ENCODE measurements at places on chromosomes 13 and 19.

DNA sequence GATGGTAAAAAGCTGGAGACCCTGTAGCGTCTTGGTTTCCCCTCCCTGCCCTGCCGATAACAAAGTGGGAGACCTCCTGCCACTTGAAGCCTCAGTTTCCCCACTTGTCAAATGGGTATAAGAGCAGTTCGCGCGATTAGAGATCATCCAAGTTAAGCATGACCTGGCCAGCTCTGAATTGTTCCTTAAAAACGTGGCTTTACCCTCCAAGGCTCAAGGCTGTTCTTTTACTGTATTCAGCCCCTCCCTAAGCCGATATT lies 421 bp downstream of the TNPO2 start:
- no peak for DNase-seq

DNA sequence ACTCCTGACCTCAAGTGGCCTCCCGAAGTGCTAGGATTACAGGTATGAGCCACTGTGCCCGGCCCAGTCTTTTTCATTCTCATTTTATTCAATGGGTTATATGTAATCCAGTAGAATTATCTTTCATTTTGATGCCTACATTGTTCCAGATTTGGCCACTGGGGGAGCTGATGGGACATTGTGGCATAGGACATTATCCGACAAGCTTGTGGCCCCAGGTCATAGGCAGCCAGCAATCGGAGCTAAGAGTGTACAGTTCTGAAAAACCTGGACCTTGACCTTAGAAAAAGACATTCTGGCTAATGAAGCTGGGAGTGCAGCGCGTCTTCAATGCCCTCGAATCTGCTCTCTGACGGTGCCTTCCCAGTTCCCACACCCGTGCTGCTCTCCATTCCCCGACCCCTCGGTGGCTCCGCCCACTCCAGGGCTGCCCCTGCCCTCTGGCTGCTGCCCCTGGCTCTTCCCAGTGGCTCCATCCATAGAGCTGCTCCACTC lies 108.7 kb downstream of the TEX29 start:
- no peak for DNase-seq

GRCh38 chr13:75986818-75987217 lies 350.7 kb downstream of the LMO7 start:
- no peak for DNase-seq

DNA sequence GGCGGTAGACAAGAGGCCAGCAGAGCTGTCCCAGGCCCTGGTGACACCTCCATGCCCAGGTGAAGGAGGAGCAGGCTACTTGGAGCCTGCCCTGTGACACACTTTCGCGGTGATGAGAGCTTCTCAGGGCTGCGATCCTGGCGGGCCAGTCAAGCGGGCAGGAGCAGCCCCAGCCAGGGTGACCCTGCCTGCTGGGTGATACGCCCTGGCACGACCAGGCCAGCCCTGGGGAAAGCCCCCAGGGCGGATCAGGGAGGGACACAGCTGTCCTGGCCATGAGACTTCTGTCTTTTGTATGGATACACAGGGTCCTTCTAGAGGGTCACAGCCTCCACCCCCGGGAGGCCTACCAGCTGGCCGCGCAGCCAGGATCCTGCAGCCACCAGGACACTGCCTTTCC lies 13.1 kb downstream of the DNM2 start:
- DNase-seq = no peak

- DNase-seq = no peak
Observed at GRCh38 chr19:35083691-35084508, 31.7 kb upstream of the FXYD3 start.

DNA sequence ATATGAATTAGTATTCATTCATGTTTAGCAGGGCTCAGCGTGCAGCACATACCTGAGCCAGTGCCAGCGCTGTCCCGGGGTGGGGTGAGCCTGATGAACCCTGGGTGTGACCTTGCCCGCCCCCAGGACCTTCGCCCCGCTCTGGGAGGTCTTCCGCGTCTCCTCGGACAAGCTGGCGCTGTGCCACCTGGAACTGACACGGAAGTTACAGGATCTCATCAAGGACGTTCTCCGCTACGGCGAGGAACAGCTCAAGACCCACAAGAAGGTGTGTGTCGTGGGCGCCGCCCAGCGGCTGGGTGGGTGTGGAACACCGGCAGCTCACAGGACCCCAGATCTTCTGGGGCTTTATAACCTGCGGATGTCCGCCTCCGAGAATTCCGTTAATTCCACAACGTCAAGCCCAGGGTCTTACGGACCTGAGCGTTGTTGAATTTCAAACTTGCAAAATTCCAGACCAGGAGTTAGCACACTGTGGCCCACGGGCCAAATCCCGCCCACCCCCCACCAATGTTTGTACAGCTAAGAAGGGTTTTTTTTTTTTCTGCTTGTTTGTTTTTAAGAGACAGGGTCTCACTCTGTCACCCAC lies 15.4 kb downstream of the FCHO1 start:
- DNase-seq = no peak

DNA sequence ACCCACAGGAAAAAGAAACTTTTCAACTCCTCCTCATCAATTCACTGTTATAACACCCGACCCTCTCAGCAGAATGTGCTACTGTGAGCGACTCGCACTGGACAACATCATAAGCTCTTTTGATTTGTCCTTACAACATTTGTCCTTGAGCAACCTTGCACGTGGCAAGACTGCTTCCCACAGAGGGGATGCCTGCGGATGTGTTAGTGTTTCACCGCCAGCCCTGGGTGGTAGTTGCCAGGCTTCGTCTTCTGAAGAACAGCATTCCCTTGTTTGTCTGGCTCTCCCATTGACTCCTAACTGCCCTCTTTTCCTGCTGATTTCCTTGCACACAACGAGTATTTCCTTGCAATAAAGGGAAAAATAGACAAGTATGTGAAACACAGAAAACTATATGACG lies 111.4 kb upstream of the SLC7A1 start:
- no peak for DNase-seq

DNA sequence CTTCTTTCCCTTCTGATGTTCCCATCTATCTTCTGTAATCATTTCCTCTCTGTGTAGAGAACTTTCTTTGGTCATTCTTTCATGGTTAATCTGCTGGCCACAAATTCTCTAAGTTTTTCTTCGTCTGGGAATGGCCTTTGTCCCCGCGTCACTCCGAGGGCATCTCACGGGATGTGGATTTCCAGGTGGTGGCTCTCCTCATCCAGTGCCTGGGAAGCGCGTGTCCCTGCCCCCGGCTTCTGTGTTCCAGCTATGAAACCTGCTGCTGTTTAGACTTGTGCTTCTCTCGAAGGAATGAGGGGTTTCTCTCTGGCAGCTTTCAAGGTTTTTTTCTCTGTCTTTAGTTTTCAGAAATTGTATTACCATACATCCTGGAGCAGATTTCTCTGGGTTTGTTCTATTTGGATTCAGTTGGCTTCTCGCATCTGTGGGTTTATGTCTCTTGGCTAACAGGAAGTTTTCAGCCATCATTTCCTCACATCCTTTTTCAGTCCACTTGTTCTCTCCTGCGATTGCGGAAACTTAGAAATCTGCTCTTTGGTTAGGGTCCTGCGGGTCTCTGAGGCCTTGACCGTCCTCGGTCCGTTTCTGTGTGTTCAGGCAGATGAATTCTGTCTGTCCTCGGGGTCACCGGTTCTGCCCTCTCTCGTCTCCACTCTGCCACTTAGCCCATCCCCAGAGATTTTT lies 36.9 kb upstream of the DCUN1D2 start:
- no peak for DNase-seq

DNA sequence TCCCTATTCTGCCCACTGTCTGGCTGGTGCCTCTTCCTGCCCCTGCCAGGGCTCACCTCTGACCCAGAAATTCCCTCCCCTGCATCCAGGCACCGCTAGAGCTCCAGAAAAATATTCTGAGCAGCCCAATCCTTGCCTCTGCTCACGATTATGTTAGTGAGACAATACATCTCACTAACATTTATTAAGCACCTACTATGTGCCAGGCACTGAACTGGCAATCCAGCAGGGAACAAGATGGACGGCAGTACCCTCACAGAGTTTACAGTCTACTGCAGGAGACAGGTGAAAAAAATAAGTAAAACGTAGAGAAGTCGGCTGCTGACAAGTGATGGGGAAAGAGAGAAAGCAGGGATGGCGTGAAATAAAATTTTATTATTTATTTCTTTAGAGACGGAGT lies 5.5 kb downstream of the TINCR start:
- DNase-seq = no peak

- DNase-seq = no peak
Observed at GRCh38 chr19:29329460-29330134, 116.6 kb upstream of the UQCRFS1 start.

DNA sequence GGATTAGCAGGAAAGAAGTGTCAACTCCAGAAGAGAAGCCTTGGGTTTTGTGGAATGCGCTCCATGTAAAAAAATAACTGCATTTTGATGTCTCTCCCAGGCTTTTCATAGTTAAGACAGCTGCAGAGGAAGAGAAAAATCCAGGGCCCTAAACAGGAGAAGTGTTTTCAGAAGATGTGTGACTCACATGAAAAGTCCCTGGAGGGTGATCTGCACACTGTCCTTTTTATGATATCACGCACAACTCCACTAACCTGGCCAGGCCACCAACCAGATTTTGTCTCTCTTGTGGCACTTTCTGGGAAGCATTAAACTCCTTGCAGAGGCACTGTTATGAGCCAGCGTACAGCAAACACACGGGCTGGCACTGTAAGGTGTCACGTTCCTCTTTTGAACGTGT lies 267.3 kb downstream of the FGF9 start:
- DNase-seq = no peak

- no peak for DNase-seq
Observed at GRCh38 chr19:29275266-29275665, 62.3 kb upstream of the UQCRFS1 start.

DNA sequence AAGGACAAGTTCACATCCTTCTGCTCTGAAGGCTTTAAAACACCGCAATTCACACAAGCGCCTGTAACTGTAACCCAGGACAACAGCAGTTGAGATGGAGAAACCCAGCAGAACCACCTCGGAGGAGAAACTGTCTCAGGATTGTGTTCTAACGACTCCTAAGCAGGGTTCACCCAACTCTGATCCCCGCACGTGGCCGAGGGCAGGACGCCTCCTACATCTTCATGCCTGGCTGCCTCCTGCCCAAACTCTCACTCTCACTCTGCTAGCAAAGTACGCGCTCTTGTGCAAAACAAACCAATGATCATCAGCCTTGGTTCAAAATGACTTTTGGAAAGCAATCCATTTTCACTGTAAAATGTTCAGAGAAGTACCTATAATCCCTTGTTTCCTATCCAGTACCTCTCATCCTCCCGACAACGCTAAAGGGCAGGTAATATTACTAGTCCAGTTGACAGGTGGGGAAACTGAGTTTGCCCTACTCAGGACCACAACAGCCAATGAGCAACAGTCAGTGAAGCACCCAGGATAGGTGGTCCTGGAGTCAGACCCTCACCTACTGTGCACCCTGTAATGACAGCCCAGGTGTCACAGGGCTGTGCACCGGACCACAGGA lies 25.6 kb downstream of the EPS15L1 start:
- no peak for DNase-seq

DNA sequence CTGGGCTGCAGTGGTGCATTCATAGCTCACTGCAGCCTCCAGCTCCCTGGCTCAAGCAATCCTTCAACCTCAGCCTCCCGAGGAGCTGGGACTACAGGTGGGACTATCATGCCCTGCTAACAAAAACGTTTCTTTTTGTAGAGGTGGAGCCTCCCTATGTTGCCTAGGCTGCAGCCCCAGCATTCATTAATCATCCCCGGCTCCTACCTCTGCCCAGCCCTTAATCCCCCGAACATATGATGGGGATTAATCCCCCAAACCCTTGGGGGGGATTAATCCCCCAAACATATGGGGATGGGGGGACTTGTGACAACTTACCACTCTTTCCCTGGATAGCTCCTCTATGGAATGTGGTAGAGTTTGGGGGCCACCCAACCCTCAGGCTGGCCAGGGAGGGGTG lies 45.9 kb downstream of the SUGP2 start:
- DNase-seq = no peak

GRCh38 chr13:72952529-72953141 lies 106.2 kb upstream of the KLF5 start:
- no peak for DNase-seq

- DNase-seq = no peak
Observed at GRCh38 chr19:23365222-23365621, 30.0 kb downstream of the ZNF91 start.

DNA sequence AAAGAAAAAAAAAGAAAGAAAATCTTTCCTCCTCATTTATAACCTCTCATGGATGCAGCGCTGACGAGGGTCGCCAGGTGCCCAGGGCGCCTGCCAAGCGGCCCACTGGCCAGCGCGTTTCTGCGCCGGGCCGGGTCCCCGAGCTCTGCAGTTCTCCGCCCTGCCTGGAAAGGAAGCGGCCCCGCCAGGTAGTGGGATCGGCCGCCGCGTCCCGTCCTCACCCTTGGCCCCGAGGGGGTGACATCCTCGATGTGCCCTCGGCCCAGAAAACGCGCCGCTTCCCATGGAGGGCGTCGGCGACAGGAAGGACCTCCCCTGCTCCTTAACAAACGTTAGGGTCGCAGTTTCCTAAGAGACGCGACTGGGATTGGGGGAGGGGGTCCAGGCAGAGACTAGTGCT lies 56.9 kb downstream of the ZNF726 start:
- DNase-seq = no peak

GRCh38 chr19:32201636-32202051 lies 143.8 kb upstream of the ZNF507 start:
- no peak for DNase-seq

DNA sequence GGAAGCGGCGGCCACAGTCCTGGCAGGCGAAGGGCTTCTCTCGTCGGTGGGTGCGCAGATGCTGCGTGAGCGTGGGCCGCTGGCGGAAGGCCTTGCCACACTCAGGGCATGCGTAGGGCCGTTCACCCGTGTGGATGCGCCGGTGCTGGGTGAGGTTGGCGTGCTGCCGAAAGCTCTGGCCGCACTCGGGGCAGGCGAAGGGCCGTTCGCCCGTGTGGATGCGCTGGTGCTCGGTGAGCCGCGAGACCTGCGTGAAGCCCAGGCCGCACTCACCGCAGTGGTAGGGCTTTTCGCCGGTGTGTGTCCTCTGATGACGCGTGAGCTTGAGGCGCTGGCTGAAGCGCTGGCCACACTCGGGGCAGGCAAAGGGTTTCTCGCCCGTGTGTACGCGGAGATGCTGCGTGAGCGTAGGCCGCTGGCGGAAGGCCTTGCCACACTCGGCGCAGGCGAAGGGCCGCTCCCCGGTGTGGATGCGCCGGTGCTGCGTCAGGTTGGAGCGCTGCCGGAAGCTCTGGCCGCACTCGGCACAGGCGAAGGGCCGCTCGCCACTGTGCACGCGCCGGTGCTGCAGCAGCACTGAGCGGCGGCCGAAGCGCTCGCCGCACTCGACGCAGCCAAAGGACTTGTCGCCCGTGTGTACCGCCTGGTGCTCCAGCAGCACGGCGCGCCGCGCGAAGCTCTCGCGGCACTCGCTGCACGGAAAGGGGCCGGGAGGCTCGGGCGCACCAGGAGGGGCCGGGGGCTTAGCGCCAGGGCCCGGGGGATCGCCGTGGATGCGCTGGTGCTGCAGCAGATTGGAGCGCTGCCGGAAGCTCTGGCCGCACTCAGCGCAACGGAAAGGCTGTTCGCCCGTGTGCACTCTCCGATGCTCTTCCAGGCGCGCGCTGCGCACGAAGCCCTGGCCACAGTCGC lies 4.0 kb upstream of the UBE2M start:
- DNase-seq = no peak
